ENCODE measurements at places on chromosomes 16 and 17.

DNA sequence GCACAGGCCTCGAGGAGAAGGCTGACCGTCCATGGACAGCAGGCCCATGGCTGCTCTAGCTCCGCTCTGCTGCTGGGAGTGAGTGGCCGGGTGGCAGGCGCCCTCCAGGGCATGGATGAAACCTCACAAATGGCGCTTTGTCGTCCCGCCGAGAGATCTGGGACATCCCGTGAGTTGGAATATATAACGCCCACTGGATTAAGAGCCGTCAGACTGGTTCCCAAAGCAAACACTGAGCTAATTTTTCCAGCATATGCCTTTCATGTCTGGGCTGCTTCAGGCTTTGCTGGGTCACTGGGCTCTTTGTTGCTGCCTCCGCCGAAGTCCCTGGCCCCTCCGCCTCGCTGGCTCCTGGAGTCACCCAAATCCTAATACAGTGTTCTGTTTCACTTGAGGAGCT lies 266.3 kb downstream of the FOXL1 start:
- DNase-seq, result no peak

GRCh38 chr17:50478391-50479381 lies at the start of gene RSAD1:
TSS of gene RSAD1 (plus strand) at chr17:50478860. CDS start at chr17:50478885, 25 bp downstream.
- DNase-seq, result peak; percentile 90

DNA sequence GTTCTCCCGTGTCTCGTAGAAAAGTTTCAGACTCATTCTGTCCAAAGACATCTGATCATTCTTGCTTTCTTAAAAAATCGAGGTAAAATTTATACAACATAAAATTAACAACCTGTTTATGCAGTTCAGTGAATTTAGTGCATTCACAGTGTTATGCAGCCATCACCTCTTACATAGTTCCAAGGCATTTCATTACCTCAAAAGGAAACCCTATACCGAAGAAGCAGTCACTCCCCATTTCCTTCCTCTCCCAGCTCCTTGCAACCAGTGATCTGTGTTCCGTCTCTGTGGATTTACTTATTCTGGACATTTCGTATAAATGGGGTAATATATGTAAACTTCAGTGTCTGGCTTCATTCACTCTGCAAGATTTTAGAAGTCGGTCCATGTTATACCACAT lies 103.5 kb upstream of the HS3ST3A1 start:
- no peak for DNase-seq

- DNase-seq, result peak; percentile 24
These were observed 649 bp downstream of the GSE1 start for GRCh38 chr16:85613604-85614337.

DNA sequence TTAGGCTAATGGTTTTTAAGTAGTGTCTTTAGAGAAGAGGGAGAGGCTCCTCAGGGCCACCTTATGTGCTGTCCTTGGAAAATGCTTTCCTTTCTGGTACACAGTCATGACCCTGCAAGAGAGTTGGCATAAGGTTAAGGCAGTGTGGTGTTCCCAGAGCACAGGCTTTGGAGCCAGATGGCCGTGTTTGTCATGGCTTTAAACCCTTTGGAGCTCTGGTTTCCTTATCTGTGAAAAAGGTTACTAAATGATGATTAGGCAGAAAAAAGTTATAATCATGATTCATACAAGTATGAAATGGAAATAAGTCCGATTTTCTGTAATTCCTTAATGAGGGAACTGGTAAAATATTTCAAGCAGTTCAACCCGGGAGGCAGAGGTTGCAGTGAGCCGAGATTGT lies 13.2 kb downstream of the UTP4 start:
- DNase-seq, result no peak

DNA sequence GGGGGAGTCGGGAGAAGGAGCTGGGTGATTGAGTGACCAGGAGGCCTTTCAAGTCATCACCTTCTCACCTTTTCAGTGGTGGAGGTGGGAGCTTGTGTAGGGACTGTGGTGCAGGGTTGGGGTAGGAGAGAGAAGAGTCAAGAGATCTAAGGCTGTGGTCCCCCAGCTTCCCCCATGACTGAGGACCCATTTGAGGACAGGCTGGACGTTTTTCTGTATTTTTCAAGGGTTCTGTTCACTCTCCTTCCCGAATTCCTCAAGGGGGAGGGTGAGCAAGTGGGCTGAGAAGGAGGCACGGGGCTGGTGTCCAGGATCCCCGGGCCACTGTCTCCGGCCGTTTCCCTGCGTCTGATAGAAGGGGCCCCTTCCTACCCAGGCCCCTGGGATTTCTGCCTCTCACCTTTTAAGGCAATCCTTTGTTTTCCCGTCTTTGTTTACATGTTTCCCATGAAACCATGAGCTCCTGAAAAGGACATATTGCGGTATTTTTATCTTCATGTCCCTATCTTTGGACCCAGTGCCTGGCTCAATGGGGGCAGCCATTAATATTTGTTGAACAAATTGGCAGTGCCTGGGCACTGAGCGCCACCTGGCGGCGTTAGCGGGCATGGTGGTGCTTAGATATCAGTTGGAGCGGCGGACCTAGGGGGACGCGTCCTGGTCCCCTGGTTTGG lies 9.2 kb upstream of the CD300A start:
- peak; percentile 66 for DNase-seq

DNA sequence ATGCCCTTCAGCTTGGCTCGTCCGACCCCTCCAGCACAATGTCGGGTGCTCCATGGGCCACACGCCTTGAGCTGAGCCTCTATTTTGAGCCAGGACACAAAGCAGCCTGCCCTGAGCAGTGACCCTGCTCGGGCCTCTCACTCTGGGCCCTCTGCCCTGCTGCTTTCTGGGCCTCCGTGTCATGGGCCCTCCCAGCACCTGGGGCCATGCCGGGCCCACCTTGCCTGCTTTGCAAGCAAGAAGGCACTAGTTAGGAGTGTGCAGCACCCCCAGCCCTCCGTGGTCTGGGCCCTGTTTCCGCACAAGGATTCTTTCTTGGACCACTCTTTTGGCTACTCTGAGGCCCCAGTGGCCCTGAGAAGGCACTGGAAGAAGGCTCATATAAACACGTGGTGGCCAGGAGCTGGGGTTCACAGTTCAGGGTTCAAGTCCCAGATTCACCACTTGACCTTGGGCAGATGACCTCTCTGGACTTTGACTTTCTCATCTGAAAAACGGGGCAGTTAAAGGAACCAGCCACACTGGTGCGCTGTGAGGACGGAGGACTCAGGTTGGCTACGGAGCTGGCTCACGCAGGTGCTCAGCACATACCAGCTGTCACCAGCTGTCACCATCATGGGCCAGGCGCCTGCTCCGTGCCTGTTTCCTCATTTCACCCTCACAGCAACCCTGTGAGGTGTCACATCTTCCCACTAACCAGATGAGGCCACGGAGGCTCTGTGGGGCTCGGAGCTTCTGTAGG lies 166.0 kb upstream of the GSE1 start:
- peak; percentile 67 for DNase-seq

DNA sequence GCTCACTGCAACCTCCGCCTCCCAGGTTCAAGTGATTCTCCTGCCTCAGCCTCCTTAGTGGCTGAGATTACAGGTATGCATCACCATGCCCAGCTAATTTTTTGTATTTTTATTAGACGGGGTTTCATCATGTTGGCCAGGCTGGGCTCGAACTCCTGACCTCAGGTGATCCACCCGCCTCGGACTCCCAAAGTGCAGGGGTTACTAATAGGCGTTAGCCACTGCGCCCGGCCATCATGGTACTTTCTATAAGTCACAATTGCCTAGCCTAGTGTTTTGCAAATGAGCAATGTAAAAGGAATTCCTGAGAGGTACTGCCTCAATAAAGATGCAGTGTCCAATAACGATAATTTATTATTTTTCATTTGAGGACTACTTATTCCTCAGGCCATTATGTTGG lies 13.9 kb upstream of the PSMC3IP start:
- no peak for DNase-seq

DNA sequence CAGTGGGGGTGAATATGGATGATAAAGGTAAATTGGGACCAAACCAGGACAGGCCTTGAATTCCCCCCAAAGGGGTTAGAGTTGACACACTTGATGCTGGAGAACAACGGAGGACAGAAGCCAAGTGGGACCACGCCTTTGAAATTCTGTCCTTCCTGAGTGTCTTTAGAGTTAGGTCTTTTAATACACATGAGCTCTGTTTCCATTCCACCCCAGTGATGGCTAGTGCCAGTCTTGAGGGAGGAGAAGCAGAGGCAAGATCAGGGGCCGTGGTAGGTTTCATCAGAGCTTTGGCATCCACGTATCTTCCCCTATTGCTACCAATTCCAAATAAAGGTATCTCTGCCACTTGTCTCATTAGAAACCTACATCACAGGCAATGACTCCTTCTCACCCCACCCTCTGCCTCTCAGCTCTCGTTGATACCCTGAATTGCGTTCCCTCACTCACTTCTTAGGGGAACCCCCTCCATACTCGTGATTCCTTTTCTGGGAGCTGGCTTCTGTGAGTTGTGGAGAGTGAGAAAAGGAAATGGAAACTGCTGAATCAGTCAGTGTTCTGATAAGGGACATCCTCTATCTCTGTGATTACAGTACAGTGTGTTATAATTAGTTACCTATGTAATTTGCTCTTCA lies 2.4 kb upstream of the CCL3L1 start:
- peak; percentile 31 for DNase-seq

DNA sequence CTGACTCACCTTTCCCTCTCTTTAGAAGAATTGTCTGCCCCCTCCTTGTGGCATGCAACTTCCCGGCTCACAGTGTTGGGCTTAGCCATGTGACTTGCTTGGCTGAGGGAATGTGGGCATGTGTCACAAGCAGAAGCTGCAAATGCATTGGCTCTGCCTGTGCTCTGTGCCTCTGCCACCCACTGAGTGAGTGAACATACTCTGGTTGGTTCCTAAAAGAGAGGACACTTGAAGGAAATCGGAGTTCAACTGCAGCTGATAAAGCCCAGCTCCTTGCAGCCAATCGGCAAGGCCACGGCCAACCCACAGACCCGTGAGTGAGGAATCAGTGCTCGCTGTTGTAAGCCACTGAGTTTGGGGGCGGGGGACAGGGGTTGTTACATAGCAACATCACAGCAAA lies 10.9 kb upstream of the GINS2 start:
- DNase-seq, result no peak

Measured in naive B cell (primary cell).